K562 (cell line): ENCODE measurements at places on chromosomes 2 and 18.

DNA sequence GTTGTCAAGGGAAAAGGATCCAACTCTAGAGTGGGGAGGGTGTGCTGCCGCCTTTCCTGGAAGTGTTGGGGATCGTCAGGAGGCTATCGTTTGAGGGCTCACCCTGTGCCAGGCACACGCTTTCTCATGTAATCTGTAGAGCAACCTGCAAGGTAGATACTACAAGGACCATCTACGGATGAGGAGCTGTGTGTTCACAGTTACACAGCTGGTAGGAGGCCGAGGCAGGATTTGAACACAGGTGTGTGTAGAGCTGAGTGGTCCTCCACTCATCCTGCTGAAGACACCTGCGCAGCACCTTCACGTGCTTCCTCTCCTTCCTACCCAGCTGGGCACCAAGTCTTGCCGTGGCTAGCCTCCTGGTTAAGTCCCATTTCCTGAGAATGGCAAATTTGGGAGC is 68.3 kb downstream of the MARCO start:
- DNase-seq, result no peak

DNA sequence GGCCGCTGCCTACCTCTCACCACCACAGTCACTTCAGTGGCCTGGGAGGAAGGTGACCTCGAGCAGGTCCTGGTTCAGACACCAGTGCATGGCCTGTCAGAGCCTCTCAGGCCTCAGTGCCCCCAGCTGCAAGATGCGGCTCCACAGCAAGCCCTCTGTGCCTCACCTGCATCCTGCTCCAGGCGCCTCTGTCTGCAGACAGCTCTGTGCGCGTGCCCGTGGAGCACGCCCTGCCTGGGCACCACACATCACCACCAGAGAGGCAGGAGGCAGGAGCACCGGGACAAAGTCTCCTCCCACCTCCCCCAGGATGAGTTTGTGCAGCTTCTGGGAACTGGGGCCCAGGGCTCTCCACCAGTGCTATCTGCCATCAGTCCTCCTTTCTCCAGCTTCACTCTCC is 98.7 kb downstream of the TFCP2L1 start:
- no peak for DNase-seq

- DNase-seq, result no peak
Measured at GRCh38 chr2:2825516-2826208, 494.6 kb upstream of the MYT1L start.

DNA sequence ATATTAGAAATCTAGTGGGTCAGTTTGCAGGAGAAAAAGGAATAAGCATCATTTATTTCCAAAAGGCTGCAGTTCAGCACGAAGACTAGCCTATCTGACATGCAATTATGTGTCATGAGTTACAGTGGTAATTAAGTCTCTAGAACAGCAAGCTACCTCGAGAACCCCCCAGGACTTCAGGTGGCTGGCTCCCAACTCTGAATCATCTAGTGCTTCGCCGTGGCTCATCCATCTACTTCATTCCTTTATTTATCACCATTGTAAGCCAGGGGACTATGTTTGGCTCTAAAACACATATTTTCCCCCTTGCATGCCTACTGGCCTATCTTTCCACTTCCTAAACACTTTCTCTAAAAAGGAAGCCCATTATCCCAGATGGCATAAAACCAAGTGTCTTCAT is 121.6 kb downstream of the TXNL1 start:
- no peak for DNase-seq

- DNase-seq, result no peak
Measured at GRCh38 chr18:22398464-22398863, 19.3 kb downstream of the CTAGE1 start.

GRCh38 chr2:216553482-216554240 is 55.0 kb downstream of the RPL37A start:
- no peak for DNase-seq

DNA sequence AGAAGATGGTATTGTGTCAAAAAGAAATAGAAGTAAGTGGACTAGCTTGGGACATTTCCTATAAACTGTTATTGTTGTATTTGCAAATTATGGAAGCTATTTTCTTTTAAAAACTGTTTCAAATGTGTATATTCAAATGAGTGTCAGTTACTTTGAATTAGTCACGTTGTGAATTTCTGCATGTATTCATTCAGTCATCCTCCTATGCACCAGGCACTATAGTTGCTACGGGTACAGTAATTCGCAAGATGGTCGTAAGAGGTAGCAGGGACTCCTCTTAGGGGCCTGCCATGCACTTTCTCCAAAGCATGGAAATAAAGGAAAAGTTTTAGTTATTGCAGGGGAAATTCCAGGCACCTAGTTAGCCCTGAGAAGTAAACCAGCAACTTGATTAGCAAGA is 51.3 kb downstream of the FAM161A start:
- DNase-seq, result no peak

DNA sequence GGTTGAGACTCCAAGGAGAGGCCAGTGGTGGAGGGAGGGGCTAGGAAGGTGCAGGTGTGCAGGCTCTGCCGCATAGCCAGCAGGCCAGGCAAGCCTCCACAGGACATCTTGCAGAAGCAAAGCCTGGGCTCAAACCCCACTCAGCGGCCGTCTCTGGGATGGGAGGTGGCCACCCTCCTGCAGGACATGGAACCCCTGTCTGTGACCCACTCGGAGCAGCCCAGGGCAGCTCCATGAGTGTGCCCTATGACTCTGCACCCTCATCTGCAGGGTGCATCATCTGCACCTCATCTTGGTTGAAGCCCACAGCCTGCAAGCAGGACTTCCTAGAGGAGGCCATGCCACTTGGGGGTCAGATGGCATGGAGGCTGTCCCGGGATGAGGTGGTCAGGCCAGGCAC is 46.3 kb downstream of the GPC1 start:
- DNase-seq, result no peak

- no peak for DNase-seq
Measured at GRCh38 chr18:37578182-37578678, 12.6 kb upstream of the CELF4 start.

GRCh38 chr2:10911291-10912075 is at the start of gene KCNF1:
Gene KCNF1 (plus strand): TSS chr2:10911934. CDS start chr2:10912427, 493 bp downstream.
- no peak for DNase-seq

GRCh38 chr2:237980087-237980486 is 13.3 kb downstream of the UBE2F start:
- DNase-seq, result no peak

GRCh38 chr2:130911482-130911881 is 74.8 kb downstream of the ARHGEF4 start:
- no peak for DNase-seq

GRCh38 chr2:46023165-46023854 is 273.9 kb upstream of the EPAS1 start:
- DNase-seq, result no peak

DNA sequence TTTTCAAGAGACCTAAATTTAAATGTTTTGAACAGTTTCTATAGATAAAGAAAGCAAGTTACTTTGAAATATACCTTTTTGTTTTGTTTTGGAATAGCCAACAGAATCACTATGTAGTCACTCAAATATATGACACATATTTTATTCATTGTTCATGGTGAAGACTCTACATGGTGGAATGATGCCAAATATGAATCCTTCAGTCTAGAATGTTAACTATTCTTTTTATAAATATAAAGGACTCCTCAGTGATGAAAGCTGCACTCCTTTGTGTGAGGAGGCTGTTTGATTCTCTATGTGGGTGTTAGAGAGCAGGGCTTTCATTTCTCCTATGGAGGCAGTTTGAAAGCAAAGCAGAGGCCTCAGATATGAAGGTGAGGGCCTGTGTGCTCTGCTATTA is 396.4 kb upstream of the LRRTM1 start:
- DNase-seq, result no peak

- DNase-seq, result no peak
Measured at GRCh38 chr18:63387861-63388260, 20.9 kb upstream of the KDSR start.

- DNase-seq, result no peak
Measured at GRCh38 chr2:75321599-75321922, 122.2 kb upstream of the TACR1 start.

DNA sequence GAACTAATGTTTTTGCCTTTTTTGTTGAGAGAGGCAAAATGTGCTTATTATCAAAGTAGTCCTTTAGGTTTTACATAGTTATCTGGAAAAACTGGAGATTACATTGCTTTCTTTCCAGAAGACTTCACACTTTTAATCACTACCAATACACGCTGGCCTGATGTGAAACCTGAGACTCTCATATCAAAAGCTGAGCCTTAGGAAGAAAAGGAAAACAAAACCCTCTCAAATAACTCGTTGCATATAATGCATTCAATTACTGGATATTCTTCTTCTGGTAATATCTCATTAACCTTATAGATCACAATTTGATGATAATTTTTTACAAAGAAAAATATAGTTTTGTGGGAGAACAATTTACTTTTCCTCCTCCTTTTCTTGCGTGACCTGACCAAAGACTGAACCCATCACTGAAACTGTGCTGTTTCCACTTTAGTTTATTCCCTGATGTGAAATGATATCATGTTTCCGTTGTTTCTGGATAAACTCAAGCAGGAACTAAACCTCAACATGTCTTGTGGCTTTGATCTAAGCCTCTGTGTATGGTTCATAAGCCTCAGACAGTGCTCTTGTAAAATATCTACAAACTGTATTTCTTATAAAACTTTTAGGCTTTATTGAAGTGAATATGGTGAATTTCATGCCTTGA is 332.4 kb downstream of the GULP1 start:
- no peak for DNase-seq

DNA sequence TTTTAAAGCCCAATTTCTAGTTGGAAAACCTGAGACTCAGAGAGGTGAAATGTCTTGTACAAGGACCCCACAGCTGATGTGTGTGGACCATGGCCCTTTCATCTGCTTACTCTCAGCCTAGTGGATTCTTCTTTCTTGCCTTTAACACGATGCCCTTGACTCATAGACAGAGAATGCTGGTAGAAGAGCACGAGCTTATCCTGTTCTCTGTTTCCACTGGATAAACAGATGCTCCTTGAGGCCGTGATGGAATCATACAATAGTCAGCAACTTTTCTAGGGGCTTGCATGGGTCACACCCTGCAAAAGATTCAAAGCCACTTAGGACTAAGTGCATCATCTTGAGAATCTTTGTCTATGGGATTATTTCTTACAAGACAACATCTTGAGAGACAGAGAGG is 50.9 kb downstream of the MYCN start:
- no peak for DNase-seq

- no peak for DNase-seq
Measured at GRCh38 chr18:52334896-52335295, 5.1 kb upstream of the DCC start.

GRCh38 chr2:145228506-145228905 is 708.6 kb upstream of the ZEB2 start:
- no peak for DNase-seq

DNA sequence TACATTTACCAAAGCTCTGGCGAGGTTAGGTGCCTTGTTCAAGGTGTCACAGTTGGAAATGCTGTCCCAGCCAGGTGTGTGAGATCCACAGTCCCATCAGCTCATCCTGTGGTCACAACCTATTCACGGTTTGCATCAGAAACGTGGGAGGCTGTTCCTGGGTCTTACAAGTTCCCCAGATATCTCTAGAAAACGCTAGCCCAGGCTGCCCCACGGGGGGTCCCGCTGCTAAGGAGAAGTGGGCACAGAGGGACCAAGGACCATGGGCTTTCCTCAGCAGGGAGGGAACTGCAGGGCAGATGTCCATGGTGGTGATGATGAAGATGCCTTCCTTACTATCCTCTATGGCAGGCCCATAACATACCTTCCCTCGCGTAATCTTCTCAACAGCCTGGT is 649 bp downstream of the FECH start:
- no peak for DNase-seq

- no peak for DNase-seq
Measured at GRCh38 chr2:161239326-161240109, 68.7 kb upstream of the PSMD14 start.
